ENCODE measurements at places on chromosomes 12 and 14. TPM values are rescaled to one million over a fixed set of nuclear protein-coding genes. Genes with fewer than 3 reads are reported as not detected.

- no peaks in the 10 kb centered on the region for H3K4me1 ChIP-seq
- H3K27me3 ChIP-seq, result peaks cover 19% of the 10 kb centered on the region
- H3K4me3 ChIP-seq, result no peak overlapping the region
- no peaks in the 10 kb centered on the region for H3K36me3 ChIP-seq
- H3K27ac ChIP-seq, result no peak overlapping the region
- DNase-seq, result no peak
Observed at GRCh38 chr14:61897300-61897699, 135.1 kb downstream of the SNAPC1 start.

Gene KLHDC2
- total RNA-seq, result 43.6 TPM

GRCh38 chr12:52759218-52759617 is 17.9 kb downstream of the KRT76 start:
- H3K27ac ChIP-seq, result no peak overlapping the region
- no peaks in the 10 kb centered on the region for H3K36me3 ChIP-seq
- no peak overlapping the region for H3K4me3 ChIP-seq
- H3K4me1 ChIP-seq, result no peaks in the 10 kb centered on the region
- H3K27me3 ChIP-seq, result peaks cover 3% of the 10 kb centered on the region
- no peak for DNase-seq

DNA sequence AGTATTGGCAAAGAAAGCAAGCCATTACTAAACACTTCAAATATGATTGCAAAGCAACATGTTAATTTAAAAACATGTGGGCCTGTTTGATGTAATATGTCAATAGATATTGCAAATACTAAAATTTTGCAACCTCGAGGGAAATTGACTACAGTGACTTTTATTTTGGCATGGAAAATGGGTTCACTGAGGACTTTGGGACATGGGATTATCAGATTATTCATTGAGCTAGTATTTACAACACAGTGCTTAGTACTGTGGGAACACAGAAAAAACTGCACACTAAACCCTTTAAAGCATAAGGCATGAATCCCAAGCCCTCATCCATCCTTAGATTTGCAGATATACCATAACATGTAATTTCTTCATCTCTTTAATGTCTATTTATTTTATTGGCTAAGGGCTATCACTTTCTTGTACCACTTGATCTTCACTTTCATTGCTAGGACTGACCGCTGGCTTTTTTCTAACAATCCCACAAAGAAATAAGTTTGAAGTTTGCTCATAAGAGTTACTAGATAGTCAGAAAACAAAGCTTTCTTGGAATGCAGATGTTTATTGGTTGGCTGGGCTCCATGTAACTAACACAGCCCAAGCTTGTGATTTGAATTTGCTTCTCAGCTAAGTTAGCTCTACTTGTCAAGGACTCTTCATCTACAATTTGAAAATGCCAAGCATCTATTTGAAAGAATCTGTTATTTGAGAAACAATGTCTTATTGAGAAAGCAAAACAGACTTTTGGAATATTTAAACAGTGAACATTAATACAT is 48.7 kb downstream of the PPFIBP1 start:
- H3K4me1 ChIP-seq, result peaks cover 7% of the 10 kb centered on the region
- peaks cover 5% of the 10 kb centered on the region for H3K27me3 ChIP-seq
- DNase-seq, result no peak
- no peak overlapping the region for H3K4me3 ChIP-seq

GRCh38 chr12:15214851-15215601 is 6.2 kb downstream of the RERG start:
- H3K4me1 ChIP-seq, result no peaks in the 10 kb centered on the region
- H3K4me3 ChIP-seq, result no peak overlapping the region
- H3K27ac ChIP-seq, result no peak overlapping the region
- H3K27me3 ChIP-seq, result peaks cover 31% of the 10 kb centered on the region
- H3K36me3 ChIP-seq, result no peaks in the 10 kb centered on the region
- no peak for DNase-seq

DNA sequence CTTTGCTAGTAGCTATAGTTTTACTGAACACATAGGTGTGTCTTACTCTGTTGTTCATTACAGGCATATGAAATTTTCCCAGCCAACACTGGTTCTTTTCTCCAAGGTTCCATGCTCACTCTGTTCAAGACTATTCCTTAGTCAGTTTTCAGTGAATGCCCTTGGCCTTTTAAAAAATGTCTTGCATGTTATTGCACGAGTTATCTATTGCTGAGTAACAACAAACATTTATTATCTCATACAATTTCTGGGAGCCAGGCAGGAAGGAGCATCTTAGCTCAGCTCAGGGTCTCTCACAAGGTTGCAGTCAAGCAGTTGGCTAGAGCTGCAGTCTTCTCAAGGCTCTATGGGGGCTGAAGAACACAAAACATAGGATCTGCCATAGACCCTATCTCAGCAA is 223.5 kb downstream of the BTG1 start:
- H3K36me3 ChIP-seq, result peaks cover 6% of the 10 kb centered on the region
- no peak overlapping the region for H3K27ac ChIP-seq
- no peak overlapping the region for H3K4me3 ChIP-seq

Gene KRT74
- not detected for total RNA-seq

Gene CYP46A1
- total RNA-seq, result 0.33 TPM

DNA sequence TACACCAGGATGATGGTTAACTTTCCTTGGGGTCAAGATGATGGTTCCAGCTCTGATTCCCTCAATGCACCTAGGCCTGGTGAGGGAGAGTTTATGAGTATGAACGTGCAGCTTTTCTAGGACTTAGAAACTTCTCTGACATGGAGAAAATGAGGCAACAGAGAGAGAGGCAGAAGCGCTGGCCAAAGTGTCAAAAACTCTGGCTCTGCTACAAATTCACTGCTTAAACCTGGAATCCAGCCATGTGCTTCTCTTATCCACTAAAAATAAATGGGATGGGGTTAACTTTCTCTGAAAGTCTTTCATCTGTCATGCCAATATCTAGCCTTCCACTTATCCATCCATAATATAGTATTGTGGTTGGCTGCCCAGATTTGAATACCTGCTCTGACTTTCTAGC is 568.7 kb downstream of the MED13L start:
- no peak overlapping the region for H3K27ac ChIP-seq
- H3K4me3 ChIP-seq, result no peak overlapping the region
- no peak for DNase-seq

DNA sequence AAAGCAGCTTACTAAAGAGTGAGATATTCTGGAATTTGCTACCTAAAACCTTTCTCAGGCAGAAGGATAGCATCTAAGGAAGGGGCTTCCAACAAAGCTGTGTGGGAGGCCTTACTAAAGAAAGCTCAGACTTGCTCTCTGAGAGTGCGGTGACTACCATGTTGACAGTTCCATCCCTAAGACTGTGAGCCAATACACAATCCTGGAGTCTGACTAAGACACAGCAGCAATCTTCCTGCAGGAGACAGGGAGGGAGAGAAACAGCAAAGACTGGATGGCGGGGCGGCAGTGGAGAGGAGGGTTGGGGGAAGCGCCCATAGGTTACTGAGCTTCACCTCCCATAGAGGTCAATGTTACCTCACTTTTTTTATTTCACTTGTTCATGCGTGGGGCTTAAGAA is 70.9 kb downstream of the KITLG start:
- DNase-seq, result no peak
- H3K4me3 ChIP-seq, result no peak overlapping the region
- H3K27ac ChIP-seq, result no peak overlapping the region

Gene CCDC177
- total RNA-seq, result not detected

DNA sequence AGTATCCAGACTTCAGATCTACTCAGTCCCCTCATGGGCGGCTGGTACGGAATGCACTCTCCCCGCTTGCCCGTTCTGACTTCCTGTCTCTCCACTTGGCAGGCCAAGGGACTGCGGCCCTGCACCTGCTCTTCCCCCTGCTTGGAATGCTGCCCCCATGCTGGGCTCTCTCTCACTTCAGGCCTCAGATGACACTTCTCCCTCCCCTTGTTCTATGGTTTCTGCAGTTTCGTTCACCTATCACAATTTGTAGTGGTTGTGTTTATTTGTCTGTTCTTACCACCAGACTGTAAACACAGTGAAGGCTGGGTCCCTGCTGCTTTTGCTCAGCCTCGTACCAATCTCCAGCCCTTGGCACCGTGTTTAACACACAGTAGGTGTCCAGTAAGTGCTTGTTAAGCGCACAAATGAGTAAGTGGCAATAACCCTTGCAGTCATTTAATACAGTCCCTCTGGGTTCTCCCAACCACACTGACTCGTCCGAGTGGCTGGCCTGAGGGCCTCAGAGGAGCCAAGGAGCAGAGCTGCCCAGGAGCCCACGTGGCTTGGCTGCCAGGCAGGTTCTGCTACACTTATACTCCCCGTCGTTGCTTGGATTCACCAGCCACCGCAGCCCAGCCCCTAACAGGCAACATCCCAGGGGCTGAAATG is 11.8 kb downstream of the SLC6A12 start:
- no peak overlapping the region for H3K27ac ChIP-seq
- H3K4me1 ChIP-seq, result no peaks in the 10 kb centered on the region
- peaks cover 38% of the 10 kb centered on the region for H3K27me3 ChIP-seq
- DNase-seq, result no peak
- H3K36me3 ChIP-seq, result no peaks in the 10 kb centered on the region

Gene PMCH
- total RNA-seq, result not detected

GRCh38 chr14:106436310-106436905 is 910.0 kb downstream of the TMEM121 start:
- DNase-seq, result peak; percentile 54
- H3K4me1 ChIP-seq, result no peaks in the 10 kb centered on the region
- H3K4me3 ChIP-seq, result no peak overlapping the region
- peaks cover 2% of the 10 kb centered on the region for H3K27me3 ChIP-seq
- no peak overlapping the region for H3K27ac ChIP-seq

DNA sequence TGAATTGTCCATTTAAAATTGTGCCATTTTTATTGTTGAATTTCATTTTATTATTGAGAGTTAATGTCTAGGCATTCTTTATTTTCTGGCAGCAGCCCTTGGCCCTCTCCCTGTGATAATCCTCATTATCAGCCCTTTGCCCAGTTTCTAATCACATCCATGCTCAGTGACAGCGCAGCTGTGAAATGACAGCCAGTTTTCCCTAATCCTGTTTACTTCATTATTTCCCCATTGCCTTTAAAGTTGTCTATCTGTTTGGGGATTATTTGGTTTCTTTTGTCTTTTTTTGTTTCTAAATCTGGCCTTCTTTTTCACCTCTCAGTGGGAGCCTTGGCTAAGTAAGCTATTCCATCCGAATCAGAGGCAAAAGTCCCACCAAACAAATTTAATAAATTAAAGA is 476.9 kb downstream of the SLC6A15 start:
- no peaks in the 10 kb centered on the region for H3K4me1 ChIP-seq
- H3K27me3 ChIP-seq, result no peaks in the 10 kb centered on the region
- H3K36me3 ChIP-seq, result no peaks in the 10 kb centered on the region
- no peak overlapping the region for H3K4me3 ChIP-seq

Gene HNF1A
- total RNA-seq, result not detected

Gene PTPRB
- not detected for total RNA-seq

Gene BAZ1A
- total RNA-seq, result 46.1 TPM

Gene OTX2
- not detected for total RNA-seq

Gene PDE3A
- not detected for total RNA-seq

GRCh38 chr12:105775343-105775742 is 363.4 kb downstream of the NUAK1 start:
- DNase-seq, result no peak
- H3K27me3 ChIP-seq, result no peaks in the 10 kb centered on the region
- no peak overlapping the region for H3K4me3 ChIP-seq
- no peak overlapping the region for H3K27ac ChIP-seq
- H3K36me3 ChIP-seq, result no peaks in the 10 kb centered on the region

- no peaks in the 10 kb centered on the region for H3K27me3 ChIP-seq
- no peak overlapping the region for H3K4me3 ChIP-seq
- DNase-seq, result no peak
- no peak overlapping the region for H3K27ac ChIP-seq
Observed at GRCh38 chr14:56290195-56290594, 172.0 kb downstream of the PELI2 start.

DNA sequence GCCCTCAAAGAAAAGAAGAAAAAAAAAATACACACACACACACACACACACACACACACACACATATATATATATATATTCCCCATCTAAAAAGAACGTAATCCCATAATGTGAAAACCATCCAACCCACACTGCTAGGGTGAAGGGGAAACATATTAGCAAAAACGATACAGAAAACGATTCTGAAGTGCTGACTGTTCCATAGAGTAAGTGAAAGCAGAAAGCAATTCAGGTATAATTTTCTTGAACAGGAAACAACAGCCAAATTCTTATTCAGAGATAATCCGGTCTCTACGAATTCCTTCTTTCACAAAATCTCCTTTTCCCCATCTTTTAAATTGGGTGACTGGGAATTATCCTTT is 393.5 kb downstream of the NOVA1 start:
- no peak overlapping the region for H3K27ac ChIP-seq
- no peaks in the 10 kb centered on the region for H3K4me1 ChIP-seq
- no peaks in the 10 kb centered on the region for H3K36me3 ChIP-seq
- no peak overlapping the region for H3K4me3 ChIP-seq
- H3K27me3 ChIP-seq, result peaks cover 13% of the 10 kb centered on the region

Gene KERA
- not detected for total RNA-seq

GRCh38 chr12:52382854-52383253 is 2.6 kb downstream of the KRT84 start:
- peak overlapping the region; percentile 24 for H3K27ac ChIP-seq
- peaks cover 6% of the 10 kb centered on the region for H3K27me3 ChIP-seq
- peaks cover 29% of the 10 kb centered on the region for H3K4me1 ChIP-seq
- H3K36me3 ChIP-seq, result no peaks in the 10 kb centered on the region
- DNase-seq, result no peak

Gene MEG3
- total RNA-seq, result not detected

DNA sequence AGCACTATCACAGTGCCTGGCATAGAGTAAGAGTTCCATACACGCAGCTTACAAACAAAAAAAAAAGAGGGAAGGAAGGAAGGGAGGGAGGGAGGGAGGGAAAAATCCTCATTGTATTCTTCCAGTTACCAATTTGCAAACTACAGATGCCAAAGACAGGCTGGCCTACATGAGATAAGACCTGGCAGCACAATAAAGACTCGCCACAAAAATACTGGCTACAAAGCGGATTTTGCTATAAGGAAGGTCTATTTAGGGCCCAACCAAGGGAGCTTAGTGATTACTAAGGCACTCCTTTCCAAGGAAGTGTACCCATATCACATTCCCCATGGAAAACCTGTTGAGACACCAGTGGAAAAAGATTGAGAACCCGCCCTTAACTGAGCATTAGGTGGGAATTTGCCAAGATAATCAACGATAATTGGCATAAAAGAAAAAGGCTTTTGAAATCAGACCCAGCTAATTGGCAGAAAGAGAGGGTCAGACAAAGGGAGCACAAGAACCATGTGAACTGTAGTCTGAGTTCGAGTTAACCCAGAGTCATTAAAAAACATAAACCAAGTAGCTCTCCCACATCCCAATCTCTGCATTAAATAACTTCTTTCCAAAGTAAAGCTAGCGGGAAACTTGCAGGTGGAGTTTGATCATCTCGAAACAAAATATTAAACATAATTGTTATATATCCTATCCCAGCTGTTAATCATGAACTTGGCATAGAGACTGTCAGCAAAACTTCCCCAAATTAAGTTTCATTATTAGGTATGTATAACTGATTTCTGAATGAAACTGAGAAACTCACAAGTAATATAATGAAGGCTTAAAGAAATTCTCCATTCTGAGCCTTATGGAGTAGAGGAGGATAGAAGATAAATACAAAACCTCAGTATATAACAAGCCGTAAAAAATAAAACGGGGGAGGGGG is 50.1 kb downstream of the PHLDA1 start:
- H3K4me3 ChIP-seq, result no peak overlapping the region
- H3K27ac ChIP-seq, result no peak overlapping the region
- peaks cover 54% of the 10 kb centered on the region for H3K4me1 ChIP-seq
- DNase-seq, result no peak
- no peaks in the 10 kb centered on the region for H3K36me3 ChIP-seq

Gene RTN1
- total RNA-seq, result not detected

Measured in activated naive CD8-positive, alpha-beta T cell treated with anti-CD3 and anti-CD28 coated beads, Interleukin-2, amount 10 ng/mL, durations not matched to agents 7 days and 5 days (primary cell).